ENCODE measurements at places on chromosomes 16 and 17.
A peak's percentile ranks its signal among the peaks of the same experiment; 100 is the strongest.

- DNase-seq = no peak
Measured at GRCh38 chr16:87956098-87956364, 4.8 kb downstream of the BANP start.

DNA sequence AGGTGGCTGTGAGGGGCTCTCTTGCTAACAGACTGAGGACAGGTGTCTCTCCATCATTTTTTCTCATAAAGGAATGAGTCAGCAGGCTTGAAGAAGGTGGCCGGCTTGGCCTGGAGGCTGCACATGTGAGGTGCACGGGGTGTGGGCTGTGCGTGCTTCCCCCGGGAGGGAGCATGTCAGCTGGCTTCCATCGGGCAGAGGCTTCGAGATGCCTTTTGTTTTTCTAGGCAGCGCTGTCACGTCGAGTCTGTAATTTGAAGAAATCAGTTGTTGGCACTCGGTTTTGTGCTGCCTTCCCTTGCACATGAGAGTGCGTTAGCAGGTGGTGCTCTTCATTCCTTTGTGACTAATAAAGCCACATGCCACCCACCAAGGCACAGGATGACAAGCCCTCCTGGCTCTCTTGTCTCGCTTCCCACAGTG, 89.7 kb downstream of the NPIPB11 start:
- DNase-seq = no peak

GRCh38 chr17:1736348-1737281, 6.1 kb upstream of the SERPINF2 start:
- DNase-seq = no peak

- no peak for DNase-seq
Measured at GRCh38 chr17:56676810-56677209, 83.3 kb downstream of the NOG start.

- DNase-seq = no peak
Measured at GRCh38 chr17:9247401-9247938, 226.2 kb downstream of the NTN1 start.

DNA sequence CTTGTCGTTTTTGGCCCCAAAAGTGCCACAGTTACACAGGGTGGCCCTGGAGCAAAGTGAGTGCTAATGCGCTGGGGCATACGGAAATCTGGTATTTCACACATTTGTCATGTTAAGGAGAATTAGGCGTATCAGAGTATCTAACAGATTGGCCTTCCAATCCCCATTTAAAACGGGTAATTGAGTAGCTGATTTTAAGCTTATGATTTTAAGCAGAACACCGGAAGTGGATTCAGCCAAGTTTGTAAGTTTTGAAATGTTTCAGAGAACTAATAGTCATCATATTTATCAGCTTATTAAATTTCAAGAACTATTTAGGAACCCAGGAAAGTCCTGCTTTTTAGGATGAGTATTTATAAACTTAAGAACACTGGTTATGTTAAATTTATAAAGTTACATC, 19.5 kb downstream of the LRRC75A start:
- DNase-seq = no peak

- peak; percentile 62 for DNase-seq
Measured at GRCh38 chr17:66655861-66656260, 179.1 kb upstream of the CACNG5 start.

DNA sequence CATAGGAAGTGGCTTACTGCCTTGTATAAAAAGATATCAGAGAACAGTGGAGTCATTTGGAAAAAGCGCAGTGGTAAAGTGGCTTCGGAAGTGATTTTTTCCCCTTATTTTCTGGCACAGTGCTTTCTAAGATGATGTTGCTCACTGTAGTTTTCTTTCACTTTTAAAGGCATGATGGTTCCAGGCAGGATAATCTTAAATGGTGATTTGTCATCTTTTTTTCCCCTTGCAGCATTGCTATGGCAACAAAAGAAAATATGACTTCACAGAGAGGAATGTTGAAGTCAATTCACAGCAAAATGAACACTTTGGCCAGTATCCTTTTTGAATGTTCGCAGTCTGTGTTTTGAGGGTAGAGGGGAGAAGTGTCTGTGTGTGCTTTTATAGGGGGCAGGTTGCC, 42.5 kb downstream of the GOSR1 start:
- no peak for DNase-seq

DNA sequence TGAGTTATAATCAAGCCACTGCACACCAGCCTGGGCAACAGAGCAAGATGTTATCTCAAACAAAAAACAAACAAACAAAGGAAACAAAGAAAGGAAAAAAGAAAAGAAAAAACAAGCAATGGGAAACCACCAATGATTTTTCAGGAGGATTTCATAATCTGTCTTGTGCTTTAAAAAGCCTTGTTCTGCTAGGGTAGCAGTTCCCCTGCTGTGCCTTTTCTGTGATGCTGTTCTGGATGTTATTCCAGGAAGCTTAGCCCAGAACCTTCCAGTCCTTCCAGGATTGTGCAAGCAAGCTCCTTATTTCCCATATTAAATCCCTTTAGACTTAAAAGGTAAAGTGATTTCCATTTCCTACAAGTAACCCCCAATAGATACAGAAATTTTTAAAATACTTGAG, 171.1 kb downstream of the ABCC12 start:
- DNase-seq = no peak

GRCh38 chr17:78979780-78980623, at the start of gene LGALS3BP:
LGALS3BP (minus strand) TSS chr17:78979923; CDS start chr17:78977191, 2,732 bp downstream.
- no peak for DNase-seq

DNA sequence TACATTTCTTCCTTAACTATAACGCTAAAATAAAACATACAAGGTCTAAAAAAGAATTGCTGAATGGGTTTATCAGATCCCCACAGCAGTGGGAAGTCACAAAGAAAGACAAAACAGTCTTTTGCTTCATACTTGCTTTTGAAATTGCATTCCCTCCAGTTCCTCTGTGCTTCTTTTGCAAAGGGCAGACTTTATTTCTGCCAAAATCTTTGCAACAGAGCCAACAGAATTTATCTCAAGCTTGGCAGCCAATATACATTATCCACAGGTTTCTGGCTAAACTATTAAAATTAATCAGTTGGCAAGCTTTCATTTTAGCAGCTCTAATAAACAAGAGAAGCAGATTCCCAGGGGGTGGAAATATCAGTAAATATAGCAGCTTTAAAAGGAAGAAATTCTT, 378.9 kb upstream of the CA10 start:
- no peak for DNase-seq

GRCh38 chr17:77862890-77863813, 95.4 kb upstream of the TNRC6C start:
- DNase-seq = no peak

GRCh38 chr16:10896165-10896564, 19.2 kb downstream of the CIITA start:
- DNase-seq = no peak

DNA sequence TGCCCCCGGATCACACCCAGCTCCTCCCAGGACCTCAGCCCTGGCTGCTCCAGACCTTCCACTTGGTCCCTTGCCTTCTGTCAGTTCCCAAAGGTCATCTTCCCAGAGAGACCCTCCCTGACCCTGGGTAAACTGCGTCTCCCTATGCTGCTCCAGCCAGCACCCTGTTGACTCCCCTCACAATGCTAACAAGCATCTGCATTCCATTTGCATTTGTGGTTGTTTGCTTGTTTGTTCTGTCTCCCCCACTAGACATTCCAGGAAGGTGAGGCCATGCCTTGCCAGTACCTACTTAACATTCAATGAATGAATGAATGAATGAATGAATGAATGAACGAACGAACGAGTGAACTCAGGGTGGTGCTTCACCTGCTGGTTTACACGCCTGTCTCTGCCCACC, 171.2 kb downstream of the WSCD1 start:
- DNase-seq = no peak

DNA sequence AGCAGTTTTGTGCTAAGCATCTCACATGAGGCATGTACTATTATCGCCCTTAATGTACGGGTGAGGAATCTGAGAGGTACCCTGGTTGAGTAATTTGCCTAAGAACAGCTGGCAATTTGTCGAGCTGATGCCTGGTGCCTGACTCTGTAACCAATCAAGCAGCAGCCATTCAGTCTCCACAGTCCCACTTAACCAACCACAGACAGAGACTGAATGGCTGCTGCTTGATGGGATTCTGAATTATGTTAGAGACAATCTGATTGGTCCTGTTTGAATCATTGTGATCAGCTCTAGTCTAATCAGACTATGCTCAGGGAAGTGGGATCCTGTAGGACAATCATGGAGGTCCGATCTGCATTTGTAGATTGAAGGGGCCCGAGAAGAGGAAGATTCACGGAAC, 447.0 kb downstream of the SHISA9 start:
- no peak for DNase-seq

GRCh38 chr17:17816240-17816814, 20.5 kb downstream of the SREBF1 start:
- DNase-seq = no peak

DNA sequence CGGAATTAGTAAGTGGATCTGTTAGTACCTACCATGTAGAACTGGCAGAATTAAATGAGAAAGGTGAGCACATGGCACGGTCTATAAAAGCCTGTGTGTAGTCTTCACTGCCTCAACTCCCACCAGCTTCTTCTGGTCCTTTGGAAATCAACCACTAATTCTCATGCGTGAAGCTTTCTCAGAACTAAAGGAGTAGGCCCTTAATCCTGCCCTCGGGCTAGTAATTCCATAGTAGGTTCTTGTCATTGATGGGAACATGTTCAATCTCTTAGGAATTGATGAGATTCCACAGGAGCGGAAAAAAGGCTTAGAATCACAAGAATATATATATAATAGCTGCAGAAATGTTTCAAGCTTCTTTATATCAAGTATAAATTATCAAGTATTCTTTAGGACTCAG, 21.7 kb downstream of the CDR2 start:
- no peak for DNase-seq

DNA sequence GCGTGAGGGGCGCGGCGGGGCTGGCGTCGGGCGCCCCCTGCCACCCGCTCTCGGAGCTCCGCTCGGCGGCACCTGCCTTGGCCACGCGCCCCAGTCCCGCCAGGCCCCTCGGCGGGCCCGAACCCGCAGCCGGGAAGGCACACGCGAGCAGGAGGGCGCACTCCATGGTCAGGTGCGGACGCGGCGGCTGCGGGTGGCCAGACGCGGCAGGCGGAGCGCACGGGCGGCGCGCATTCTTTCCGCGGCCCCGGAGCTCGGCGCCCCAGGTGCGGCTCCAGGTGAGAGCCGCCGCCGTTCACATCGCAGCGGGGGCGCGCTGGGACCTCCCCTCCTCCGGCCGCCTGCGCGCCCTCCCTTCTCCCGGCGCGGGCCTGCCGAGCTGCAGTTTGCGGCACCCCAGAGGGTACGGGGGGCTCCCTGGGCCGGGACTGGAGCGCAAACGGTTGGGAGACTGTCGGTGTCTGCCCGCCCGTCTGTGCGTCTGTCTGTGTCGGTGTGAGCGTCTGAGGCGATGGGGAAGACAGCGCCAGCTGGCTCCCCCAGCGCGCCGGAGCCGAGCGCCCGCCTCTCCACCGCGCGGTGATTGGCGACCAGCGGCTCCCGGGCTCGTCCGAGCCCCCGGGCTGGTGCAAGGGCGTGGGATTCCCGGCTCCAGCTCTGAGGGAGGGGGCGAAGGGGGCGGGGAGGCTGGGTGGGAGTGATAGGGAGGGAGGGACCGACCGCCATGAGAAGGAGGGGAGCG, at the start of gene ADAMTS18:
Gene ADAMTS18 (minus strand): TSS at position 505 of the 742 bp plus-strand sequence. CDS start 339 bp downstream, at position 166.
- no peak for DNase-seq

DNA sequence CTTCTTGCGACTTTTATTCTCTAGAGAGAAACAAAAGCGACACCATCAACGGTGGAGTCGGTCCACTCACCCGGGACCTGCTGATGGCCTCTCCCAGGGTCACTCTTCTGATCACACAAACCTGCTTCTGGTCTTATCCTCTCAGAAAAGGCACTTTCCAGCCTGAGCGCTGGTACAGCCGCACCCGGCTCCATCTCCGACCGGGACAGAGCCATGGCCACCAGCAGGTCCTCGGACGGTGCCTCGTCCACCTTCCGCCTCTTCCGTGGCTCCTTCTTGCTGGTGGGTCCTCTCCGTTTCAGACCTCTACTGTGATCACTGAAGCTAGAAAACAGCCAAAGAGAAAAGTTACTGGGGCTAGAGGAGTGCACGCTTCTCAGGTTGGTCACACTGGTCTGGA, 13.7 kb downstream of the SLX4 start:
- no peak for DNase-seq

DNA sequence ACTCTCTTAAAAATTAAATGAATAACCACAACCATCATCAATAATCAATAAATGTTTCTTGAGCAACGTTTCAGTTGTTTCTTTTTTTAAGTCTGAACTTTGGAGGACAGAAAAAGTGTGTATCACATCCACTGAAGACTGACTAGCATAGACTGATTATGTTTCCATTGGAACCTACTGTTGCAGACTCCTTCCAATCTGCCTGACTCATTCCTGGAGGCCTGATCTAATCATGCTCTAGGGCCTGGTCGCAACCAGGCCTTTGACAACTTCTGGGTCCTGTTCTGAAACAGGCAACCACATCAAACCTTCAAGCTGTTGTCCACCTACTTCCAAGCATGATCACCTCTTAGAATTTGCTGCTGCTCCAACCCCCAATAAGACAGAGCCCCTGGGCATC, 109.2 kb upstream of the NUDT7 start:
- no peak for DNase-seq

DNA sequence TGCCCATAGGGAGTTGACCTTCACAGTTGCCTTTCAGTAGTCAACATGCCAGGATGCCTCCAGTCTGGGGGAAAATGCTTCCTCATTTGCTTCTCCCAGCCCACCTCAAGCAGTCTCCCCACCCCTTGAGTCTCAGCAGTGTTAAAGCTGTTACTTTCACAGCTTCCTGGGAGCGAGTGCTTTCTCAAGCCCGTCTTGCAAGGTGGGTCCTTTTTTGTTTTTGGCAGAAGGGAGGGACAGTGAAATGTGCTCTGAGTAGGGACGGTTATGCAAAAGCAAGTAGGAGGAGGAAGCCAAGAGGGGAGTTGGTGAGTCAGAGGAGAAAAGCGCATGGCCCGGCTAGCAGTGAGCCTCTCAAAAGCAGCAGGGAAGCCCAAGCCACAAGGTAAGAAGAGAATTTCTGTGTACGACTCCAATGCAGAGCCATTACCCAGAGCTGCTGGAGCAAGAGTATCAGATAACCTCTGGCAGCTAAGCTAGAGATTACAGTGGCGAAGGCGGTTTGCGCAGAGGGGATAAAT, at the start of gene CHST4:
Gene CHST4 (plus strand): TSS at position 316 of the 521 bp plus-strand sequence. CDS start 10,252 bp downstream, outside the sequence.
- DNase-seq = no peak

DNA sequence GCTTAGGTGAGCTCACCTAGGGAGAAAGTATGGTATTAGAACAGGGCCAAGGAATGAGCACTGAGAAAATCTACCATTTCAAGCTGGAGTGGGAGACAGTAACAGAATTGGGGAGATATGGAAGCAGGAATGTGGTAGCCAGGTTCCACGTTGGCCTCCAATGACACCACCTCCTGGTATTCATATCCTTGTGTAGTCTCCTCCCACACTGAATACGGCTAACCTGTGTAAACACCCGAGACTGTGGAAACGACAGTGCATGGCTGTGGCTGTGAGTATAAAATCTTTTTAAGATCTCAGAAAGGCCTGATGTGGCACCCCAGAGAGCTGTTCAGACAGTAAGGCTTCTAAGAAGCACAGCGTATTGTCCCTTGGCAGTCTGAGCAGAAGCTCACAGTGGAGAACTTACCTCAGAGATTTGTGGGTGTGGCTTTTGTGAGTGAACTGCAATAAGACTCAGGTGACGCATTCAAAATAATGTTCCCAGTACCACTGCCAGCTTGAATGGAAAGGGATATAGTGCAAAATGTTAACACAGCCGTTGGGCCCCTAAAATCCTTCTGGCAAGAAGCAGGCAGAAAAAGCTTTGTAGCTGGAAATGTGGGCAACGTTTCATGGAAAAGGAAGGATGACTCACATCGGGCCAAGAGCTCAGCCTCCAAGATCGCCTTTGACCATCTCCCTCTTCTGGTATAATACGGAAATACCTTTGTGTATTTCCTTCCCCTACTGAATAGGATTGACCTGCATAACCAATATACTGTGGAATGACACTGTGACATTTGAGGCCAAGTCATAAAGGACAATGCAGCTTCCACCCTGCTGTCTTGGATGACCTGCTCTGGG, 14.4 kb downstream of the SDR42E1 start:
- DNase-seq = no peak

Data from stimulated activated CD4-positive, alpha-beta T cell treated with anti-CD3 and anti-CD28 coated beads, TNF-alpha, amount 100 ng/mL, for 24 hours (primary cell).